ENCODE measurements at places on chromosomes 12 and 14.

DNA sequence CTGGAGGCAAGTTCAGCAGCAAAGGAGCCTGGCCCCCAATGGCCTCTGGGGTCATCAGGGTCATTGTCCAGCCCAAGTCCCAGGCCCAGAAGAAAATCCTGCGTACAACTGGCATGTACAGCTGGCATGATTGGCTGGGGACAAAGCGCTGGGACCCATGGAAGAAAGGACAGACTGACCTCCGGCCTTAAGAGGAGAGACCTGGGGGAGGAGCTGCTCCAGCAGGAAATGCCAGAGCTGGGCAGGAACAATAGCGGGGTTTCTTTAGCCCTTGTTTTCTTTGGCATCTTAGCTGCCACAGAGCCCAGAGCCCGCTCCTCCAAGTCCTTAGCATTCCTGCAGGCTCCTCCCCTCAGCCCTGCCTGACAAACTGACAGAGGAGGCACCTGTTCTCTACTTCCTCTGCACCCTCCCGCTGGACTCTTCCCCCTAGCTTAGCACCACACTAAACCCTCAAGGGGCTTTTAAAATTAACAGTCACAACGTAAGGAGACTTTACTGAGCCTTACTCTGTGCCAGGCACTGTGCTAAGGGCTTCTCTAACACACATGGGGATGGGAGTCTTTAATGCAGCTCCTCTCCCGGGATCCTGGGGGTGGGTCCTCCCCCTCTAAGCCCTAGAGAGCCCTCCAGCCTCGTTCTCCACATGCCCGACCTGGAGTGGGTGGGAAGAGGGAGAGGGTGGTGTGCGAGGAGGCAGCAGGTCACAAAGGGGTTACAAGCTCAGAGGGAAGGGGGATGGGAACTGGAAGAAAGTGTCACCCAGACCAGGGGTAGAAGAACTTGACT lies 1.8 kb upstream of the AQP5 start:
- ATAC-seq = no peak

GRCh38 chr12:108973629-108974152 lies 47.2 kb downstream of the SVOP start:
- ATAC-seq = no peak

DNA sequence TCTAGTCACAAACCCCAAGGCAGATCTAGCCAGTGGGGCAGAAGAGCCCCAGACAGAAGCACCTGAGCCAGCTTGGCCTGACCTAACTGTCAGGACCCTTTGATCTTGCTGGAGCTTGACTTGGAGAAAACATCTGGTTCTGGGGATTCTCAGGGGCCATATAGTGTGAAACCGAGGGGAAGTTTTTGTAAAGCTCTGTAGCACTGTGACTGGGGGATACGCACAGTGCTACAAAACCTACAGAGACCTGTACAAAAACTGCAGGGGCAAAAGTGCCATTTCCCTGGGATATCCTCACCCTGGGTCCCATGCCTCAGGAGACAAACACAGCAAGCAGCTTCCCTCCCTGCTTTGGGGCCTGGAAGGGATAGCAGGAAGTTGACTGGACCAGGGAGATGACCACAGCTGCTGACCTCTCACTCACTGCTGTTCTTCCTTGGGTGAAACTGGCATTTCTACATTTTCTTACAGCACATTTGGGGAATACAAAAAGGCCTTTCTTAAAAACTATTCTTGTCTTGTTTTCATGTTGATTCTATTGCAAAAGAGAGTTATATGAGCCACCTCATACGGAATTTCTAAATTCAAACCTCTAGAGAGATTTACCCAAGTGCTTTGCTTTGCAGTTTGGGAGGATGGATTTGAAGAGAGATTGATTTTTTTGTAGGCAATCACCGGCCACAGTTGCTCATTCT lies 140.0 kb downstream of the DAD1 start:
- ATAC-seq = no peak

DNA sequence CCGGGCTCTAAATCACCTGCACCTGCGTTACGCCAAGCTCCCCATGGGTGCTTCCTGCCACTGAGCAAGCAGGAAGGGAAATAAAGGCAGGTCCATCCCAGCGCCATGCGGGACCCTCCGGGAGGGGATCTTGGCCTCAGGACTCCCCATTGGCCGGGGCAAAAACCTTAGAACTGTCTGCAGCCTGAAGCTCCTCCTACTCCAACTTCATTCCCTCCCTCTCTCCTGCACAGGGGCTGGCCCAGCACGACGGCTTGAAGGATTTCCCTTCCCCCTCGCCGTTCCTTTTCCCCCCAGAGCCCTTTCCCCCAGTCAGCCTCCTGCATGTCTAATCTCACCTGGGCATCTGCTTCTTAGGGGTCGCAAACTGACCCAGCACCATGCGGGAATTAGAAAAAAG lies 137.2 kb upstream of the NCOR2 start:
- no peak for ATAC-seq

DNA sequence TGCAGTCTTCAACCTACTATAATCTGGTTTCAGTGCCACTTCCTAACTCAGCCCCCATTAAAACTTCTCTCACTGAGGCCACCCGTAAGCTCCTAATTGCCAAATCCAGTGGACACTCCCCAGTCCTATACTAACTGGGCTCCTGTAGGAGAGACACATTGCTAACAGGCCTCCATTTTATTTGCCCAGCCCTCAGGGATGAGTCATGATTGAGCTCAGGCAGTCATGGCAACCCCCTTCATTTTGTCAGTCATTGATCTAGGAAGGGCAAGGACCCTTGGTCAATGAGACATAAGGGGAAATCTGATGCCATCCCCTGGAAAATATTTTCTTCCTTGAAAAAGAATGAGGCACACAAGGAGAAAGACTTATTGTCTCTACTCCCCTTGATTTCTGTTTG lies 70.1 kb upstream of the HIF1A start:
- no peak for ATAC-seq

GRCh38 chr14:26761532-26761931 lies 163.7 kb upstream of the NOVA1 start:
- ATAC-seq = no peak

- ATAC-seq = no peak
Observed at GRCh38 chr12:103331643-103332042, 164.1 kb downstream of the C12orf42 start.

- ATAC-seq = peak; percentile 76
Observed at GRCh38 chr12:14948672-14949071, 10.3 kb upstream of the ERP27 start.

- ATAC-seq = peak; percentile 73
Observed at GRCh38 chr12:14836336-14837210, 6.8 kb downstream of the ART4 start.

GRCh38 chr14:71734885-71735284 lies 197.3 kb upstream of the RGS6 start:
- ATAC-seq = no peak

GRCh38 chr12:93829016-93829415 lies 151.8 kb downstream of the CRADD start:
- ATAC-seq = no peak

- no peak for ATAC-seq
Observed at GRCh38 chr12:114672817-114673168, 11.2 kb downstream of the TBX3 start.

DNA sequence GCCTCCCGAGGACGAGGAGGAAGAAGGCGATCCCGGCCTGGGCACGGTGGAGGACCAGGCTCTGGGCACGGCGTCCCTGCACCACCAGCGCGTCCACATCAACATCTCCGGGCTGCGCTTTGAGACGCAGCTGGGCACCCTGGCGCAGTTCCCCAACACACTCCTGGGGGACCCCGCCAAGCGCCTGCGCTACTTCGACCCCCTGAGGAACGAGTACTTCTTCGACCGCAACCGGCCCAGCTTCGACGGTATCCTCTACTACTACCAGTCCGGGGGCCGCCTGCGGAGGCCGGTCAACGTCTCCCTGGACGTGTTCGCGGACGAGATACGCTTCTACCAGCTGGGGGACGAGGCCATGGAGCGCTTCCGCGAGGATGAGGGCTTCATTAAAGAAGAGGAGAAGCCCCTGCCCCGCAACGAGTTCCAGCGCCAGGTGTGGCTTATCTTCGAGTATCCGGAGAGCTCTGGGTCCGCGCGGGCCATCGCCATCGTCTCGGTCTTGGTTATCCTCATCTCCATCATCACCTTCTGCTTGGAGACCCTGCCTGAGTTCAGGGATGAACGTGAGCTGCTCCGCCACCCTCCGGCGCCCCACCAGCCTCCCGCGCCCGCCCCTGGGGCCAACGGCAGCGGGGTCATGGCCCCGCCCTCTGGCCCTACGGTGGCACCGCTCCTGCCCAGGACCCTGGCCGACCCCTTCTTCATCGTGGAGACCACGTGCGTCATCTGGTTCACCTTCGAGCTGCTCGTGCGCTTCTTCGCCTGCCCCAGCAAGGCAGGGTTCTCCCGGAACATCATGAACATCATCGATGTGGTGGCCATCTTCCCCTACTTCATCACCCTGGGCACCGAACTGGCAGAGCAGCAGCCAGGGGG lies 979 bp downstream of the KCNA5 start:
- no peak for ATAC-seq

DNA sequence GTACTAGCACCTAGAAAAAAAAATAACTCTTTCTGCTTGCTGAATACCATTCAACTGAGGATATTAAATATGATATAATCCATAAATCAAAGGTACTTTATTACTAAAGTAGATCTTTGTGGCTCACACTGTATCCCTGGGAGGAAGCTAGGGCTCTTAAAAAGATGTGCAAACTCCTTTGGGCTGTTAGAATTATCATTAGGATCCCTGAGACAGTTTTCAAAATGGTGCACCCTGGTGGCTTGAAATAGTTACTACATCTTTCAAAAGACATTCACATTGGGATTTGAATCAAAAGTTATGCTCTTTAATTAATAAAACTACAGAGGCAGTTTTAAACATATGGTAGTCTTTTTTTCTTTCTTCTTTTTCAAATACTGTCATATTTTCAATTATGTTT lies 228.5 kb upstream of the G2E3 start:
- no peak for ATAC-seq

- no peak for ATAC-seq
Observed at GRCh38 chr14:53331247-53331646, 178.1 kb upstream of the DDHD1 start.

Measured in esophagus mucosa (tissue), 1 donor.